ENCODE measurements at places on chromosomes 2 and 18.

GRCh38 chr18:59467497-59467896 lies 108.4 kb upstream of the LMAN1 start:
- DNase-seq, result no peak

GRCh38 chr2:149819356-149819957 lies 231.9 kb upstream of the MMADHC start:
- no peak for DNase-seq

GRCh38 chr18:36331521-36331971 lies 34.0 kb downstream of the FHOD3 start:
- no peak for DNase-seq

DNA sequence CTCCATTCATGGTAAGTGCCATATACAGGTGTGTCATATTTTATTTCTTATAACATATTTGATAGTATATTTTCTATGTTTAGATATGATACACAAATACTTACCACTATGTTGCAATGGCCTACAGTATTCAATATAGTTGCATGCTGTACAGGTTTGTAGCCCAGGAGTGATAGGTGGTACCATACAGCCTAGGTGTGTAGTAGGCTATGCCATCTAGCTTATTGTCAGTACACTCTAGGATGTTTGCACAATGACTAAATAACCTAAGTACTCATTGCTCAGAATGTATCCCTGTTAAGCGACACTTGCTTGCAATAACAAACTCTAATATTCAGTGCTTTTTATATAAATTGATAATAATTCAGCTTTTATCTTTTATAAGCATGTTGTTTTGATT lies 563.1 kb upstream of the LINC00305 start:
- DNase-seq, result no peak

- no peak for DNase-seq
Measured at GRCh38 chr2:133523406-133523805, 44.9 kb downstream of the NCKAP5 start.

DNA sequence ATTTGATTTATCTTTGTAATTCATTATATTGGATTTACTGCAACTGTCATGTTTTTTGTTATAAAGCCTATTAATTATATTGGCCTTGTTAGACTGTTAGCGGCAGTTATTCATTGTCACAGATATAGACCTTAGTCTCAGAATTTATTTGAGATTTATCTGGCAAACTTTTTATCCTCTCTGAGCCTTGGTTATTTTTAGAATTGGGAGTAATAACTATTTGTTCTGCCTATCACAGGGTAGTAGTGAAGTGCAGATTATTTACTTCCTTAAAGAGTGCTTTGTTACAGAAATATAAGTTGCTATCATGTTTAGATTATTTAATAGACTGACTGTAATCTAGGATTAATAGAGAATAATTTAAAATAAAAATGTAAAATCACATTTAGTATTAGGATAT lies 41.9 kb downstream of the AGPS start:
- DNase-seq, result no peak

DNA sequence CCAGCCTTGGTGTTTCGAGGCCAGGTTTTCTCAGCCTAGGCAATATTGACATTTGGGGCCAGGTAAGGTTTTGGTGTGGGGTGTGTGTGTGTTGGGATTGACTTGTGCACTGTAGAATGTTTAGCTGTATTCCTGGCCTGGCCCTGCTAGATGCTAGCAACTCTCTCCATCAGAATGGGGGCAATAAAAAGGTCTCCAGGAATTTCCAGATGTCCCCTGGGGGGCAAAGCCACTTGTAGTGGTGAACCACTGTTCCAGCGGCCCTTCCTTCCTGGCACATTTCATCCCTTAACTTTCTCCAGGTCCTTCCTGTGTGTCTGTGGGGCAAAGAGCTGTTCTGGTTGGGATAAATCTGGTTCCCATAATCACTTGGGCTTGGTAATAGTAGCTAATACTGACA lies 12.0 kb downstream of the LIPG start:
- no peak for DNase-seq

DNA sequence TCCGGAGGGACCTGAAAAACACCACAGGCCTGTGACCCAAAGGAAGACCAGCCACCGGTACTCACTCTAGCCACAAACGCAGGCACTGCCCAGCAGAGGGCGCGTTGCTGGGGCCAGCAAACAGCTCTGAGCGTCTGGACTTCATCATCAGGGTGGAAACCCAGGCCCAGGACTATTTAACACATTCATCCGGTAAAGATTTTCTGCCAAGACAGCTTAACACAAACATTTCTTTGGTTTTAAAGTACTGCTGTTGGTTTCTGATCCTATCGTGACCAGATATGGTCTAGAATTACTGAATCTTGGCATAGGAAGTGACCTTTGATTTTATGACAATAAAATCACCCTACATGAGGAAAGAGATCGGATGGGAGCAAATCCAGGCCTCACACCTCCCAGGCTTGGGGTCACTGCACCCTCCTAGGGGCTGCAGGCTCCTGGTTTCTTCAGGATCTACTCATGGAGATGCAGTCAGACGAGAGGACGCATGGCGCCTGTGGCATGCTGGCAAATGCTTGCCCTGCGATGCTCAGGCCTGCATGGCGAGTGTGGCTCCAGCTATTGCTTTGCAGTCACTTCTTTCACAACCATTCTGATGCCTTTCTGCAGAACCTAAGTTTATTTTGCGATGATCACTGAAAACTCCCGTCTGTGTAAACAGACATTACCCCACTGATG lies 130.4 kb downstream of the COL4A4 start:
- DNase-seq, result no peak

DNA sequence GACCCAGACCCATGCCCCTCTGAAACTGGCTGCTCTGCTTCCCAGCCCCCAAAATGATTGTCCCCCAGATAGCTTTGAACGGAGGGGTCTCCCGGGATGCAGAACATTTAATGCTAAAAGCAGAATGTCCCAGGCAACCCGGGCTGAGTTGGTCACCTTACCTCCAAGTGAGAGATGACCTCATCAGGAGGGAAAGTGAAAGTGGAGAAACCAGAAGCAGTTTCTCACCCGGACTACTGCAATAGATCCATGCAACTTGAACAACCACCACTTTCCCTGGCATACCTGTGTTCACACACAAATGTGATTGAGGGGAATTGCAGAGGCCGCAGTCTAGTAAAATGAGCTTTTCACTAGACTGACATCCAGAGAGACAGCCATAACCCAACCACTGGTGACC lies 75.3 kb upstream of the NPAS2 start:
- no peak for DNase-seq

GRCh38 chr2:233384811-233385488 lies 30.7 kb downstream of the DGKD start:
- no peak for DNase-seq

DNA sequence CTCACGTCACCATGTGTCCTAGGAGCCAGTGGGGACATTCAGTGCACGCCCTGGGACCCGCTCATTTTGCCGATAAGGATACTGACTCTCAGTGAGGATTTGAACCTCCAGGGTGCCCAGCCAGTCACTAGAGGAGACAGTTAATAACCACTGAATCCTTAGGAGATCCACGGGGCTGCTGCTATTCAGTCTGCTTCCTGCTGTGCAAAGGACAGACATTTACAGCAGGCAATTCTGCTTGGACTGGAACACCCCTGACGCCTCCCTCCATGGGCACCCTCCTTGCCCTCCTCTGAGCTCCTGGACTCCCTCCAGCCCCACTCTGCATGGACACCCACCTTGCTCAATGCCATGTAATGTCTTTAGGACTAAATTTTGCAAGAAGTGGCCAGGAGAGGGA lies 265.5 kb downstream of the EIPR1 start:
- no peak for DNase-seq

DNA sequence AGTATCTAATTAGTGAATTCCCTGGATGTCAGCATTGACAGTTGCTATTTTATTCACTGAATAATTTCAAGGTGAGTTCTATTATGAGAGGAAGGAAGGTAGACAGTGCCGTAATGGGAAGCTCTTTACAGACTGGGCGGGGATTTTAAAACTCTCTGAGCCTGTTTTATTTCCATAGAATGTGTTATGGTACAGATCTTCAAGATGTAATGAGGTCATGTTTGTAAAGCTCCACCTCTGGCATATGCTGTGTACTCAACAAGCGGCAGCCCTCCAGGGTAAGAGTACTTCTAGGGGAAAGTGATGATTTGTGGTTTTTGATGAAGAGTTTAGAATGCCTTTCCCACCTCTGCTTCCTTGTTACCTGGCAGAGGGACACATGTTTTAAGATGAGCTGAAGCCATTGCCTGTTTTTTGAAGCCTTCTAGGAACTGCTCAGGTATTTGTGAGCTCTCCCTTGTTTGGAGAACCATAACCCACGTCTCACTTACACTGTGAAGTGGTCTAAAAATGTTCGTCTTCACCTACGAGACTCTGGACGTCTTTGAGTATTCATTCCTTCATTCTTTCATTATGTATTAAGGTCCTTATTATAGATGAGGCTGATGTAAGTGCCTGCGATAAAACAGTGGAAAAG lies 251.2 kb downstream of the PTGR3 start:
- no peak for DNase-seq

- DNase-seq, result no peak
Measured at GRCh38 chr18:9685615-9685890, 22.5 kb upstream of the RAB31 start.

- no peak for DNase-seq
Measured at GRCh38 chr2:95389245-95390119, 13.0 kb upstream of the FAHD2A start.

- DNase-seq, result no peak
Measured at GRCh38 chr18:47986620-47987387, 56.3 kb upstream of the SMAD2 start.

DNA sequence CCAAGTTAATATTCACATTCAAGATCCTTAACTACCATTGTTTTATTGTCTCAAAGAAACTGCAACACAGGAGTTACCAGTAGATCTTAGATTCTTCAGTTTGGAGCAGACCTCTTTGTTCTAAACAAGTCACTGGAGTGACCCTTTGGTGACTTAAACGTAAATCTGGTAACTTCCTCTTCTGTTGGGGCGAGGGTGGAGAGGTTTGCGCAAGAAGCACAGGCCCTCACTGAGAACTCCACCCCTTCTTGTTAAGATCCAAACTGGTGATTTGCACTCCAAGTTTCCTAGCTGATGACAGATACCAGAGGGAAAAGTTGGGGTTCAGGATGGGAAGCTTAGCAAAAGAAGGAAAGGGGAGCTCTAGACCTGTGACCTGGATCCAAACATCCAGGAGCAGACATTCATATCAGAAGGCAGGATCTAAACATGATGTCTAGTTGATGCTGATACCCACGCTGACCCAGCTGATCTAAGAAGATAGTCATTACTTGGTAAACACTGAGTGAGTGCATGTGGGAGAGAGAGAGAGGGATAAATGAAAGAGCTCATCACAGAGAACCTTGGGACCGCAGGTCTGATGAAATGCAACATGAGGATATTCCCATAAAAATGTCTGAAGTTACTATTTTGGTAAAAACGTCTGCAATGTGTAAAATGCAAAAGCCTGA lies 256.0 kb downstream of the CDH20 start:
- no peak for DNase-seq

DNA sequence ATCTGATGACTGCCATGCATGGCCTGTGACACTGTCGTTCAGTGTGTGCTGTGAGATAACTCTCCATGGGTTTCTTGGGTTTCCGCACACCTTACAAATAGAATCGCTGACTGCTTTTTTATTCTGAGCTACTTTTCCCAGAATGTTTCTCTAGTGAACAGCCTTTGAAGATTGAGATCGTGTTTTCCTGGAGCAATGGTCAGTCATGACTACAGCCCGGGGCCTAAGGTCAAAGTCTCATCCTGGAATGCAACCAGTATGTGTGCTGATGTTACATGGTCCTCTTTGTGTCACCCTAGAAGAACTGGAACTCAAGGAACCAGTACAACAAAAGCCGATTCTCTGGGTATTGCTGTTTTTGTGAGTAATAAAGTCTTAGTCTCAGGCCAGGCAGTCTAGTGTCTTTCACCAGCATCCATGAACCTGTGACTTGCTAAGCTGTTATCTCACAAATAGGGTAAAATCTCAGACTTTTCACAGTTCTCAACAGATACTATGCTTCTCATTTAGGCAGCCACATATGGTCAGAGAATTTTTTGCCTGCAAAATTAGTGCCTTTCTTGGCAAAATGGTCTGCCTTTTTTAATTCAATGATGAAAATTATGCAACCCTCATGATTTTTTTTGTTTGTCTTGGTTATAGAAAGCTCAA lies 124.9 kb upstream of the PIEZO2 start:
- no peak for DNase-seq

DNA sequence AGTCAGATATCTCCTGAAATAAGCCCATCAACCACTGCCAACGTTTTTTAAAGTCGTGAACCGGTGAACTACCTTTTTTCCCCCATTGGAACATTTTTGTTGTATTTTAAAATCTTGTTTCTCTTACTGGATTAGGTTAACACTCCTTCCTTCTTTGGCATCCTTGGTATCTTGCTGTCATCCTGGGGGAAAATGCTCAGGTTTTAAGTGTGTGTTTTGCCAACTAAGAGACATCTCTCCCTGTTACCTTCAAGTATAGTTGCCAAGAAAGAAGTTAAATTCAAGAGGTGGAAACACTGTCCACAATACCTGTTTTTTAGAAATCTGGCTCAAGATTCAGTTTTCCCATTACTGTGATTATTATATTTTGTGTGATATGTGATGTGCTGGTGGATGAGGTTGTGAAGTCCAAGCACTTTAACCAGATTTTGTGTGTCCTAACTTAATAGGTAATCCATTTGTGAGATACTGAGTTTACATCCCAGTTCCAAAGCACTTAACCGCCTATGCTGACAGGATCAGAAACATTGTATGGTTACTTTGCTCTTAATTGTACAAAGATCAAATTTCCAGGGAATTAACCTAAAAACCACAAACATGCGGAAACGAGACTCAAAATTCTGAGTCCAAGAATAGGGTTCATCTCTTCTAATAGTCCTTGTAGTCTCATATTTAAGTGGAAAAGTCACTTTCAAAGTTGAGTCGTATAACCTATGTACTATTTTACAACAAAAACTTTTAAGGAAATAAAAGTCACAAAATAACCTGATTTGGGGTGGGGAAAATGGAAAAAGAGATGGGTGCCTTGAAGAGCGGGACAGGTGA lies 1.3 kb upstream of the SP3 start:
- no peak for DNase-seq

DNA sequence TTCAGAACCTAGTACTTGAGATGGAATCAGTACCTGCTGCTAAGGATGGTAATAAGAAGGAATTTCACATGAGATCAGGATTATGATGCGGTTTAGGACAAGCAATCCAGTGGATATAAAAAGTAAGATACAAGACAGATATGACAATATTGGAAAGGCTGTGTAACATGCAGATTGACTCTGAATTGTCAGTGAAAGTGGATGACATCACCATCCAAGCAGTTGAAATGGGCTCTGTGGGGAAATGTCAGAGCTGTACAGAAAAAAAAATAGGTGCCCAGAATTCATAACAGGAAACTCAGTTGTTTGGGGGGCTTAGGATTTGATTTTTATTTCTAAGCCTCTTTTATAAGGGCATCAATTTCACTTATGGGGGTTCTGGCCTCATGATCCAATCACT lies 438.3 kb downstream of the SPAG16 start:
- DNase-seq, result no peak
